Astrocyte (in vitro differentiated cells and primary cell): ENCODE measurements at places on chromosomes 12 and 14.

DNA sequence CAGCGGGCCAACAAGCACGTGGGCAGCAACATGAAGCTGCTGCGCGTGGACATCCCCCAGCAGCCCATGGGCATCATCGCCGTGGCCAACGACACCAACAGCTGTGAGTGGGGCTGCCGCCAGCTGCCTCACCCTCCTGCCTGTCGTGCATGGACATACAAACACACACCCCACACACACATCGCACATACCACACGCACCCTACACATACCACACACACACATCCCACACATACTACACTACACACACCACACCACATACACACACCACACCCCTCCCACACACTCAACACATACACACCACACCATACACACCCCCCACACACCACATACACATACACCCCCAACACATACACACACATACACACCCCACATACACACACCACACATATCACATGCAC is 25.2 kb upstream of the NXPH4 start:
- DNase-seq, result peak; percentile 28

GRCh38 chr14:72560331-72560730 is 333.6 kb downstream of the DPF3 start:
- no peak for DNase-seq

- no peak for DNase-seq
These were observed 3.0 kb downstream of the PIP4P1 start for GRCh38 chr14:20458031-20458789.

GRCh38 chr12:111368291-111368787 is 556 bp downstream of the PHETA1 start:
- DNase-seq, result no peak

GRCh38 chr12:47188576-47189441 is 109.0 kb upstream of the AMIGO2 start:
- peak; percentile 75 for DNase-seq
